ENCODE measurements at places on chromosomes 2 and 18.

- no peak for DNase-seq
These were observed 501.1 kb downstream of the CNTNAP5 start for GRCh38 chr2:124526221-124526620.

DNA sequence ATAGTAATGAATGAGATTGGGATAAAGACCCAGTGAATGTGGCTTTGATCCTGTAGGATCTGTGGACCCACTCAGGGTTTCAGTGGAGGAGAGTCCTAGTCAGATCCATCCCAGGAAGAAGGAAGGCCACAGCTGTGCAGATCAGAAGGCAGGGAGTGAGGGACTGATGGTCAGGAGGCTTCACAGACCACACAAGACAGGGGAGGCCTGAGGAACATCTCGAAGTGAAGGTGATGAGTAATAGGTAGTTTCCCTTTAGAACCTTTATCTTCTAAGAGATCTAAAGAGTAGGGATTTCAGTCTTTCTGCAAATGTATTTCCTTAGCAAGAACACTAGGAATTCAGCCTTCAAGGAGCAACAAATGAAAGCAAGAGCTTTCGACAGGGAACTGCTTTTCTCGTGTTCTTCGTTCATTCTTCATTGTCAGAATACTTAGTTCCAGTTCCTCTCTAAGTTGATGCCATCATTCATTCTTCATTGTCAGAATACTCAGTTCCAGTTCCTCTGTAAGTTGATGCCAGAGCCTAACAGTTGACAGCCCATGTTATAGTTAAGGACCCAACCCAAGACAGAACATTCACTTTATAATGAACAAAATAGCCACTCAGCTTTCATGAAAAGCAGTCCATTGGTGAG is 150.2 kb upstream of the EPAS1 start:
- peak; percentile 58 for DNase-seq

DNA sequence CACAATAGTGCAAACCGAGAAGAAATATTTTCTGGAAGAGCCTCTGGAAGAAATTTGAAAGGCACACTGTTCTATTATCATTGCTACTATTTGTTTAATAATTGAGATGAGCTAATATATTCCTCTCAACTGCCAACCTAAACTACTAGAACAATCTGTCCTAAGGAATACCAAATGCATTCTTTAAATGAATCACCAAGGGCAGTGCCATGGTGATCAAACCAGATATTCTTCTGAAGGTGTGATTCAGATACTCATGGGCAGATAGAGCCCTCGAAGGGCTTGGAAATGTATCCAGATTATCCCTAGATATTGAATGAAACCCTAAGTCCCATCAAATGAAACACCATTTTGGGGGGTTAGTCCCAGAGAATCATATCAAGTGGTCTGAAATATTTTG is 76.6 kb downstream of the FIGN start:
- DNase-seq, result peak; percentile 81

- DNase-seq, result peak; percentile 54
These were observed 4.0 kb downstream of the TMEM17 start for GRCh38 chr2:62501794-62502500.

DNA sequence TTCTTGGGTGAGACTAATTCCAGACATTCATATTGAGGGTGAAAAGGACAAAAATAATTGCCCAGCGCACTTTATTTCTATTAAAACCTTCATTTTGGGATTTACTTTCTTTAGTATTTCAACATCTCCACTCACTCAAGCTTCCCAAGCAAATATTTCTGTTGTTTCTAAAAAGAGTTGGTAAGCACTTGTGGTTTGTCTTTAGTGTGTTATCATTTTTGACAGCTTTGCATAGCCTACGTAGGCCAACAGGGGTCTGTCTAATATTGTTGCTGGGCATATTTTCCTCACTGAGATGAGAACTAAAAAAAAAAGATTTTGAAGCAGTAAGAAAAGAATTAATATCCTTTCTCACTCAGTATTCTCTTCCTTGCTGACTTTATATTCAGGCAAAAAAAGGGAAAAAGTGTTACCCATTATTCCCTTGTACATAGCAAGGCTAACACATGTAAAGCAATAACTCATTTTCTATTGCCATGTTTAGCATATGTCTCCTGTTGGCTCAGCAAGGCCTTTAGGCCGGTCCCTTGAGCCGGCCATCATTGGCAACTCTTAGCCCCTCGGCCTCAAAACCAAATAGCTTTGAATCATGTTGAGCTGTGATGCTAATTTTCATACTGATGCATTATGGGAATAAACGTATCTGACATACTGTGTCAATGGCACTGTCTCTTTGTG is 494.2 kb downstream of the ARHGAP15 start:
- DNase-seq, result no peak

DNA sequence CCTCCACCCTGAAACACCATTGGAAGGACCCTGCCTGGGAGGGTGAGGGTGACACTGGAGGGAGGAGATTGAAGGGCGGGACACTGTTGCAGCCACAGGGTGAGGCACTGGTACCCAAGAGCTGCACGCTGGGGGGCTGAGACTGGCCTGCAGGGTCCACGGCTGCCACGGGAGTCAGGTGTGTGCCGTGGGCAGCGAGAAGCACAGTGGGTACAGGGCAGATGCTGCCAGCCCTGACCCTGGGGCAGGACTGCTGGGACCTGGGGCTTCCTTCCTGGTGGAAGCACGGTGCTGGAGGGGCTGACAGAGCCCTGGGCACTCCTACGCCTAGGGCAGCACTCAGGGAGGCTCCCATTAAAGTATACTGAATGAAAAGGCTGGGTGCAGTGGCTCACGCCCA is 16.6 kb downstream of the CYS1 start:
- no peak for DNase-seq

DNA sequence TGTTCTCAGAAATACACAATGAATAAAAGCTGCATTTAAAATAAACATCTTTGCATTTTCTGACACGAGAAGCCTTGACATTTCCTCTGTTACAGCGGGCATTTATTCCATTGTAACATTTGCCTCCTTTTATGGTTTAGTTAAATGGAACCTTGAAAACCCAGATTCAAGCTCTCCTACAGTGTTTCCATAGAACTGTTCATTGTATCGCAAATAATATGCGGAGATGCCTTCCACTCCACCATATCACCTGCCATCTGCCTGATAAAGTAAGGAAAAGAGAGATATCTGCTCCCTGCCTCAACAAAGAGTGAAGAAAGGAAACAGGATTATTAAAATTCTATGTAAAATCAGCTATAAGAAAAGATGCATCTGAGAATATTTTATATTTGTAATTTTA is 69.8 kb downstream of the CDH19 start:
- DNase-seq, result no peak

DNA sequence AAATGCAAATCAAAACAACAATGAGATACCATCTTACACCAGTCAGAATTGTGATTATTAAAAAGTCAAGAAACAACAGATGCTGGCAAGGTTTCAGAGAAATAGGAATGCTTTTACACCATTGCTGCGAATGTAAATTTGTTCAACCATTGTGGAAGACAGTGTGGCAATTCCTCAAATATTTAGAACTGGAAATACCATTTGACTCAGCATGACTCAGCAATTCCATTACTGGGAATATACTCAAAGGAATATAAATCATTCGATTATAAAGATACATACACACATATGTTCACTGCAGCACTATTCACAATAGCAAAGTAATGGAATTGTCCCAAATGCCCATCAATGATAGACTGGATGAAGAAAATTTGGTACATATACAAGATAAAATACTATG is 516.7 kb downstream of the ERBB4 start:
- DNase-seq, result peak; percentile 74

GRCh38 chr2:161136696-161137324 is 23.4 kb upstream of the TANK start:
- peak; percentile 66 for DNase-seq

- DNase-seq, result peak; percentile 12
These were observed 121.1 kb downstream of the DDX1 start for GRCh38 chr2:15712551-15713342.

GRCh38 chr2:225223301-225223700 is 176.2 kb upstream of the NYAP2 start:
- no peak for DNase-seq

DNA sequence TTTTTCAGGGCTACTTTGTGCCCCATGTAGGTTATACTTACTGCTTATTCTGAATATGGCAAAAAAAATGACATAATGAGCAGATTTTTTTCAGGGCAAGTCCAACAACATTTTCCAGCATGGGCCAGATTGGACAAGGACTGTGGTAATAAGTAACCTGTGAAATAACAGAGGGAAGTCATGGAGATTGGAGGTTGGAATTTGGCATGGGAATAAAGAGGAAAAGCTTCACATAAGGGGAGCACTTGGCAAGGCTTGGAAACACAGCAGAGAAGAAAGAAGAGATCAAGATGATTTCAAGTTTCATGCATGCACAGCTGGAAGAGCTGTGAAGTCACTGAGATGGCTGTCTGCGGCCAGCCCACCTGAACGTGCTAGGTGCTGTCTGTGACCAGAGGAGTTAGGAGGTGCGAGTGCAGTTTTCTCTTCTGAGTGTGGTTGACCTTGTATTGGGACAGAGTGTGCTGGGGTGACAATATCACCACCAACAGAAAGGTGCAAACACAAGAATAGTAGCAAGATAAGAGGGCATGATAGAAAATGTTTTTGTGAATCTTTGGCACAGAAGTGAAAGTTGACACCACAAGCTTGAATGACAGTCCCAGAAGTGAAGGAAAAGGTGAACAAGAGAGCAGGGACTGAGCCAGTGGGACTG is 71.1 kb upstream of the DSC1 start:
- DNase-seq, result no peak

DNA sequence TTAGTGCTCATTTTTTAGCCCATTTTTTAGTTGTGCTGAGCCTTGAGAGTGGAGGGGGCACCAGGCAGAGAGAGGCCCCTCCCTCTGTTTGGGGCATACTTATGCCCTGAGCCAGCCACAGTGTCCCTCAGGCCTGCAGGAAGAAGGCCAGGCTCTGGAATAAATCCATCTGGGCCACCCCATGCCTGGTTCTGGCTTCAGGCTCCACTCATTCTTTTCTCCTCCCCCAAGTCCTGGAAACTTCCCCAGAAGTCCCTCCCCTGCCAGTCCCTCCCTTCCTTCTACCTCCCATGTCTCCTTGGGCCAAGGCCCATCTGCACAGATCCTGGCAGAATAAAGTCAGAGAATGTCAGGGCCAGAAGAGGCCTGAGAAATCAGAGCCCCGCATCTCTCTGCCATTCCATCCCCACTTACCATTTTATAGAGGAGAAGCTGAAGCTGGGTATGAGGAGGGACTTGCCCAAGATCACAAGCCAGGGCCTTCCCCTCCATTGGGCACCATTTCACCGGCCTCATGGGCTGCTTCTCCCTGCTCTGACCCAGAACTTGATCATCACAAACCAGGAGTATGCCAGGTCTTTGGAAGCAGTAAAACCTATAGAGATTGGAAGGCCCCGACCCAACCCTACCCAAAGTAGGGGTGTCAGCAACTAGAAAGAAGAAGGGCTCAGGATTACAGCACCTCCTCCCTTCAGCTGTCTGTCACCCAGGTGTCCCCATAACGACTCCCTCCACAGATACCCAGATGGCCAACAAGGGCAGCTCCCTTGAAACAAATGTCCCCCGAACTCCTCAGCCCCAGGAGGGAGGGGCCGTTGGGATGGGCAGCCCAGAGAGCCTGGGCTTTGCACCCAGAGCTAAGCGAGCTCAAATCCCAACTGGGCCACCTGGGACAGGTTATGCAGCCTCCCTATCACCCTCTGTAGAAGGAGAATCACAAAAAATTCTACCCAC is 108.4 kb downstream of the POLR1A start:
- no peak for DNase-seq

DNA sequence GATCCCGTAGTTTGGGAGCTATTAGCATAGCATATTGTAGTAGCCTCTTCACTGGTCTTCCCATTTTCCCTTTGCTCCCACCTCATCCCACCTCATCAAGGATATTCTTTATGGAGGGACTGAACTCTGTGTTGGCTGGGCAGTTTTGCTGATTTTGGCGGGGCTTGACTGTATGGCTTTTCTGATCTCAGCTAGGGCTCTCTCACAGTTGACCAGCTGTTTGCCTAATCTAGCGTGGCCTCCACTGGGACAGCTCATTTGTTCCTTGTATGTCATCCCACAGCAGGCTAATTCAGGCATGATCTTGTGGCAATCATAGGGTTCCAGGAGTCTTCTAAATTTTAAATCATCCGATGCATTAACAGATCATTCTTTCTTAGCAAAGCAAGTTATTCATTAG is 30.2 kb upstream of the MTX2 start:
- no peak for DNase-seq

GRCh38 chr2:208366215-208367127 is 40.1 kb upstream of the PTH2R start:
- DNase-seq, result no peak

DNA sequence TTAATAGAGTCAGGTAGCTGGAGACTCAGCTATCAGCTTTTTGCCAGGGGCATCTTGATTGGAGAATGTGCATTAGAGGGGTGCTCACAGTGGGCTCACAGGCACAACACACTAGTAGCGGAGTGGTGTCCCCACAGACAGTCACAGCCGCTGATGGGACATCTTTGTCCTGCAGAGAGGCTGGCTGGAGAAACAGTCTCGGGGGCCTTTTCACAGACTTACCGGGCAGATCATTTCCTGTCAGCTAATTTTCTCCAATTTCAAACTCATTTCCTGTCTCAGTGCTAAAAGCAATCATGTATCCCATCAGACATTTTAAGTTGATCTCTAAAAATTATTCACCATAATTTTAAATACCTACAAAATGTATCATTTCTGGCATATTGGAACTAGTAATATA is 562.6 kb downstream of the DCDC2C start:
- DNase-seq, result no peak

DNA sequence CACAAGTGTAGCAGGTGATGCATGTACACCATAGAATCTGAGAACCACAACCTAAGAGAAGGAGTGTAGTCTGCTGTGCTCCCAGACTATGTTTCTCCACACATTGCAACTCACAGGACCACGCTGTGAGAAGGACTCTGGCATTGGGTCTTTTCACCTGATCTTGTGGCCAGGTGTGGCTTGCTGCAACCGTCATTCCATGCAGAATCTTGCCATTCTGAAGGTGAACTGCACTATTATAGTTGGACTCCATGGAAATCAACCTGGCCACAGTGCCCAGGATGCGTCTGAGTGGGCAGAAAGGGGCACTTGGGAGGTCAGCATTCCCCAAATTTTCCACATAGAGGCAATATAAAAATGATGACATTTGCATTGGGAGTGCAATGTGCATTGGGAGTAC is 122.2 kb downstream of the CAPN13 start:
- DNase-seq, result no peak

GRCh38 chr2:1181893-1182292 is 231.2 kb downstream of the SNTG2 start:
- no peak for DNase-seq

Data from mammary epithelial cell (primary cell).